ENCODE measurements at places on chromosomes 2 and 18.

- DNase-seq, result no peak
These were observed 698.1 kb upstream of the CDH2 start for GRCh38 chr18:28875059-28875458.

- no peak for DNase-seq
These were observed 8.6 kb upstream of the CRYBA2 start for GRCh38 chr2:219001577-219002394.

GRCh38 chr2:176500901-176501300 is 231.7 kb downstream of the MTX2 start:
- no peak for DNase-seq

- DNase-seq, result no peak
These were observed 86.2 kb upstream of the HS6ST1 start for GRCh38 chr2:128404709-128405466.

GRCh38 chr2:118925476-118925875 is 16.5 kb upstream of the MARCO start:
- DNase-seq, result no peak

DNA sequence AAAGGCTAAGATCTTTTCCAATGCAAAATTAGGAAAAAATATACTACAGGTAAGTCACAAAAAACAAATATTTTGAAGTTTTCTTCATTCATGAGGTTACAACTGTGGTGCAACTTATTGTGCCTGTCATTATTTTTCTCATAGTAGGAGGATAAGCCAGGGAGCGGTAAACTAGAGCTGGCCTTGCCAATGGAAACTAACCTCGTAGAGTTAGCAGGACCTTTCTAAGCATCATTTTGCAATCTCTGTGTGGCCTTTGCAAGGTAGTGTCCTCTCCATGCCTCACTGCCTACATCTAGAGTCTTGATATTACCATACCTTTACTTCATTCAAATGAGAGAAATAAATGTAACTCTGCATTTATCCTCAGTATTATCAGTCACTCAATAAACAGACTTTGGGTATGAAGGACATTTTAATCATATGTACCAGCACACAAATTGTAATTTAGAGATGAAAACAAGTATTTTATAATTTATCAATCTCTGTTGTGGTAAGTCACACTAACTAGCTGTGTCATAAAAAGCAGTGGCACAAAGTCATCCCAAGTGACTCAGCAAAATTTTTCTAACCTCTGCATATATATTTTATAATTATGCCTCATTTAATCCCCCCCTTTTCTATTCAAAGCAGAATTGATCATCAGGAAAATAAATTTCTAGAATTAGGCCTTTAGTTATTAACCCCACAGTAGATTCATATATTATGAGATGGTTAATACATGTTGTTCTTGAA is 47.0 kb downstream of the LANCL1 start:
- DNase-seq, result no peak

GRCh38 chr2:105102001-105102400 is 64.1 kb downstream of the MRPS9 start:
- DNase-seq, result no peak

DNA sequence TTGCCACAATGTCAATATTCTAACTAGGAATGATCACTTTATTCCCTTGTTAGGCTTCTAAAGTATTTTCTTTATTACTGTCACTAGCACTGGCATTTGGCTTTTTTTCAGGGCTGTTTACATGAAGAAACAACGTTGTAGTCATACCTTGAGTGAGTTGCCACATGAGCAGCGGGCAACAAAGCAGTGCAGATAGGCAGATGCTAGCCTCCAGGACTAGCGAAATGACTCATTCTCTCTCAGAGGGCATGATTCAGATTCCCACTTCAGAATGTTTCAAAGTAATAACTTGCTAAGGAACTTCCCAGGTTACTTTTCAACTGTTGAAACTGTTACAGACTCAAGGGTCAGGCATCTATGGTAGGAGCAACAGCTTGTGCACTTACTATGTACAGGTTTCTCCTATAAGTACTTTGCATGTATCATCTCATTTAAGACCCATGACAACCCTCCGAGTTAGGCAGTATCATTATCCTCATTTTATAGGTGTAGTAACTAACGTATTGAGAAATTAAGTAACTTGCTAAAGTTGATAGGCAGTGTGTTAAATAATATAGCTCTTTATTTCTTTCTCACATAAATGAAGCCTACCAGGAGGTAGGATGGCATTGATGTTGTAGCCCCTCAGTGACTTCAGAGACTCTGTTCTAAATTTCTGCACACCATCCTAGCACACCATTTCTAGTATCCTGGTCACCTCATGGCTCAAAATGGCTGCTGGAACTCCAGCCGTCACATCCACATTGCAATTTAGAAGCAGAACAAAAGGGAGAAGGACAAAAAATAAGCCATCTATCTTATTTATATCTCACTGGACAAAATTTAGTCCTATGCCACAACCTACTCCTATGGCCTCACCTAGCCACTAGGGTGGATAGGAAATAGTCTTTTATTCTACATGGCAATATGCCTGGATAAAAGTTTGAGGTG is 83.3 kb downstream of the ICOS start:
- DNase-seq, result no peak

GRCh38 chr2:101753720-101754490 is 56.4 kb downstream of the MAP4K4 start:
- no peak for DNase-seq

Data from osteocyte (in vitro differentiated cells).